Pons (tissue), 1 donor: ENCODE measurements at places on chromosomes 2 and 18.

GRCh38 chr2:176083796-176084261 lies at the start of gene EVX2:
Gene EVX2, minus strand, starts transcription at chr2:176083962. Its CDS starts 186 bp downstream, at chr2:176083776.
- DNase-seq = no peak

DNA sequence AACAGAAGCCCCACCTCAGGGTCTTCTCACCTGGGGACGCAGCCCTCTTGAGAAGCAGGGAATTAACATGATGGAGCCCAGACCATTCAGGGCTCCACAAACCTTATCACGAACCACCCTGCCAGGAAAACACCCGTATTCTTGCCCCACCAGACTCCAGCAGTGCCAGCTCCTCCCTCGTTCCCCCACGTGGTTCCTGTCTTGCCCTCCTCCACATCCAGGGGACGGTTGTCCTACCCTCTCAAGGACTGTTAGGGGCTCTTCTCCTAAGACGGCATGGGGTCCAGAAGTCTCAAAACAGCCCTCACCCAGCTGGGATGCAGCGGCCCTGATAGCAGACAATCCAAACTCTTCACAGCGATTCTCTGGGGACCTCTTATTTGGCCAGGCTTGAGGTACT lies 372.2 kb upstream of the HS6ST1 start:
- no peak for DNase-seq

- no peak for DNase-seq
These were observed 282 bp upstream of the PUS10 start for GRCh38 chr2:61018318-61018755.

- no peak for DNase-seq
These were observed 26.5 kb downstream of the CRACDL start for GRCh38 chr2:98909317-98910211.
